ENCODE measurements at places on chromosomes 4 and X.

GRCh38 chrX:145817331-145818185 is at the start of gene SLITRK2:
Gene SLITRK2 (plus strand): TSS chrX:145817829. CDS start chrX:145822426, 4,597 bp downstream.
- DNase-seq, result peak; percentile 59

DNA sequence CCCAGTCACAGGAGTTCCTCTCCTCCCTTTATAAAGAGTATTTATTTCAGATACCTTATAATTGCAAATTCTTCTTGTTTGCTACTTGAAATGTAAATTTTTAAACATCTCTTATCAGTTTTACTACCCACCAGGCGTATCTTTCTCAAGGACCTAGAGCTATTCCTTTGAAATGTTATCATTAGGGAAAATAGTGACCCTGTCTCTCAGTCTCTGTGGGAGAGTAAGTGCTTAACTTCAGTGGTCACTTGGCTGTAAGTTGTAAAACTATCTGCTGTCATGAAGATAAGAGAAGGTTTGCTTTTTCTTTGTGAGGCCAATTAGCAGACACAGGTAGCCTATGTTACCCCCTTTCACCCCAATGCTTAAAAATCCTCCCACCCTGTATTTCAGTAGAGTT is 241.6 kb downstream of the TACR3 start:
- DNase-seq, result no peak

DNA sequence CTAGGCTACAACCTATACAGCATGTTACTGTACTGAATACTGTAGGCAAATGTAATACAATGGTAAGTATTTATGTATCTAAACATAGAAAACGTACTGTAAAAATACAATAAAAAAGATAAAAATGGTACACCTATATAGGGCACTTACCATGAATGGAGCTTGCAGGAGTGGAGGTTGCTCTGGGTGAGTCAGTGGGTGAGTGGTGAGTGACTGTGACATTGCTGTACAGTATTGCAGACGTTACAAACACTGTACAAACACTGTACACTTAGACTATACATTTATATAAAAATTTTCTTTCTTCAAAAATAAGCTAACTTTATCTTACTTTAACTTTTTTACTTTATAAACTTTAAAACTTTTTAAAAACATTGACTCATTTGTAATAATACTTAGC is 190.3 kb upstream of the NR3C2 start:
- no peak for DNase-seq

- no peak for DNase-seq
Measured at GRCh38 chrX:117196481-117196880, 733.7 kb upstream of the CT83 start.

DNA sequence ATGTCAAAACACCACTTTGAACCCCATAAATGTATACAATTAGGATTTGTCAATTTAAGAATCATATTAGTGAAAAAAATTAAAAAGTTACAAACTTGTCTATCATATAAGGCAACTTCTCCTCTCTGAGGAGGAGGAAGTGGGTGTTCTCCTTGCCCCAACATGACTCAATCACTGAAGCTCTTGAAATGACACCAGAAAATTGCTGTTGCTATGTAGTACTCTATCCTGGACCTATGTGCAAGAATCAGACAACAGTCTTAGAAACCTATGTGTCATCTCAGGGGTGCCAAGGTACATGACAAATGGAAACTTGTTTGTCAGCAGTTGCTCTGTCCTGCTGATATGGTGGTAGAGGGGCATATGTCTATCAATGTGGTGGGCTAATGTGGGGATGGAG is 47.7 kb downstream of the HMGB3 start:
- DNase-seq, result no peak

DNA sequence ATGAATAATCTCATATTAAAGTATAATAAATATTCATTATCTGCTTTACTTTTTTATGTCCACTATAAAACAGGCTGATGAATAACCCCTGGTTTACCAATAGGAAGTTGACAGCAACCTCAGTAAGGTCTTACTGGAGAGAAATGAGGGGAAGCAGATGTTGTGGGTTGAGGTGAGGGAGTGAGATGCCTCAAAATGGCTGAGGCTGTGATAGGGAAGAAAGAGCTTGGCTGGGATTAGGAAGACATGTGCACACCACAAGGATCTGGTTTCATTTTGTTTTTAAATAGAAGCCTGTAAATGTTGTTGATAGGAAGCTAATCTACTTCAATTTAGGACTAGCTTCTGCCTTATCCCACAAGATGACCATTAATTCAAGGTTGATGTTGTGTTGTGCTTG is 14.4 kb upstream of the CYBB start:
- no peak for DNase-seq

- DNase-seq, result peak; percentile 59
Measured at GRCh38 chrX:7170898-7171297, 22.9 kb upstream of the PUDP start.

DNA sequence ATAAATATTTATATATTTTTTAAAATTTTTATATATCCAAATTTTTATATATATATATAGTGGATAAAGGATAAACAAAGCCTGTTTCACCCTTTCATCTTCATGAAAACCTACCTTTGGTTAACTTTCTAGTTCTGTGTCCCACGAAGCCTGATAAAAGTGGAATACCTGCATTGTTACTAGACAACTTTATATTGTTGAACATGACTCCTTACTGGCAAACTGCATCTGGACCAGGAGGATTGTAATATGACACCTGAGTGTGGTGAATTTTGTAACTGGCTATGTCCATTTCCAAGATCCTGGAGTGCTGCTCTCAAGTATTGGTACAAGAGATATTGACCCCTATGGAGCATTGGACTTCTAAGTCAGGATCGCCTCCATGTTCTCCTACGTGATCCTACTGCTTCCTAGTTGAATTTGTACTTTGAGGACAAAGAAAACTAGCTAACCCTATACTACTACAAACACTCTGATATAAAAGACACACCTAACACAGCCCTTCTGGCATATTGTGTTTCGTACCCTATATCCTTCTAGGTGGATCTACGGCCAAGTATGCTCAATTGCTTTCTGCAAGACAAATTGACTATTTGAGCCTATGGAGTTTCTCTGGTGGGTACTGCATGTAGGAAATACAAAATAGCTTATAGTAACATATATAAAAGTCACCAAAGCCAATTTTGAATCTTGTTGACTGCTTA is 61.3 kb upstream of the PRRG1 start:
- no peak for DNase-seq

DNA sequence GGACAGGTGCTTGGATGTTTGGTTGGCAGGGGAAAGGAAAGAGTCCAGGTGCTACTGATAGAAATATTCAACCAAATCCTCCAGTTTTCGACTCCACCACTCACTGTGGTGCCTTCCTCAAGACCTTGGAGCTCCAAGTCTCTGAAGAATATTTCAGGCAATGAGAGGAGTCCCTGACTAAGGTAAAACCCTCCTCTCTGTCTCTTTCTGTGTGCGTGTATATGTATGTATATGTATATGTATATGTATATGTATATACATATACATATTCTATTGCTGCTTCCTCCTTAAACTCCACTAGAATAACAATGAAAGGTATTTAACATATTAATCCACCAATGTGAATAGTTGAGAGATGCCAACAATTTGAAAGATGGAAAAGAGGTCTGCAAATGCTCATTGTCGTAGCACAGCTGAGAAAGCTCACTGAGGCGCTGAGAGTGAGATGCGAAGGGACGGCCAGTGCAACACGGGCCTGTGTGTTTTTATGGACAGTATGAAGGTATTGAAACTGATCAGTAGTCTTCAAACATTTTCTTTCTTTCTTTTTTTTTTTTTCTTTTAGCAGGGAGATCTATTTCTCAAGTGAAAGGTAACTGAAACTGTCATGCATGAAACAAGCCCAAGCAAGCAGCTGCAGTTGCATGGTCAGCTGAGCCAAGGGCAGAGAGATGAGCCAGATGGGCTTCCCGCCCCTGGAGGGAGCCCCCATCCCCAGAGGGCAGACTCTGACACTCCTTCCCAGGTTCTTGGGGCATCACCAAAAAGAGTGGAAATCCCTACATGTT is 41.1 kb upstream of the HS3ST1 start:
- DNase-seq, result no peak

- DNase-seq, result no peak
Measured at GRCh38 chrX:27575565-27575964, 14.6 kb upstream of the DCAF8L2 start.

DNA sequence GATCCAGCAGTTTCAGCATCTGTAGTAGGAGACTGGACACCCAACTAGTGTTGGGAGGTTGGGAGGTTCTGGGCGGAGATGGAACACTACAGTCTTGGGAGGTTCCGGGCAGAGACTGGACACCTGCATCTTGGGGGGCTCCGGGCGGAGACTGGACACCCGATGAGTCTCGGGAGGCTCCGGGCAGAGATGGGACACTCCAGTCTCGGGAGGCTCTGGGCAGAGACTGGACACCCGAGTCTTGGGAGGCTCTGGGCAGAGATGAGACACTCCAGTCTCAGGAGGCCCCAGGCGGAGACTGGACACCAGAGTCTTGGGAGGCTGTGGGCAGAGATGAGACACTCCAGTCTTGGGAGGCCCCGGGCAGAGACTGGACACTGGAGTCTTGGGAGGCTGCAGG is 29.5 kb upstream of the LANCL3 start:
- DNase-seq, result no peak

DNA sequence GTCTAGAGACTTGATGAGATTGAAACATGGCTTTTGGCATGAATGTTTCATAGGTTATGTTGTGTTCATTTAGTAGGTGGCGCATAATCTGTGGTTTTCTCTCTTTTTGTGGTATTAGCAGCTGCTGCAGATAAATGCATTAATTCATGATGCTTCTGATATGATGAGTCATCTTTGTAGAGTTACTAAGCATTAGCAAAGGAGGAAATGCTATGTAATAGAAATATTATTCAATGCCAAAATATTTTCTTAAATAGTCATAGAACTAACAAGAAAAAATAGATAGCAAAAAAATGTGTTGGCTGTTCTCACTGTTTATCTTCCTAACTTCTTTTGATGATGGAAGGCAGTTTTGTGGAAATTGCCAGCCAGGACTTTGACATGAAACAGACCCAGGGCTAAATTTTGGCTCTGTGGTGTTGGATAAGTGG is 3.6 kb downstream of the ZXDB start:
- no peak for DNase-seq

DNA sequence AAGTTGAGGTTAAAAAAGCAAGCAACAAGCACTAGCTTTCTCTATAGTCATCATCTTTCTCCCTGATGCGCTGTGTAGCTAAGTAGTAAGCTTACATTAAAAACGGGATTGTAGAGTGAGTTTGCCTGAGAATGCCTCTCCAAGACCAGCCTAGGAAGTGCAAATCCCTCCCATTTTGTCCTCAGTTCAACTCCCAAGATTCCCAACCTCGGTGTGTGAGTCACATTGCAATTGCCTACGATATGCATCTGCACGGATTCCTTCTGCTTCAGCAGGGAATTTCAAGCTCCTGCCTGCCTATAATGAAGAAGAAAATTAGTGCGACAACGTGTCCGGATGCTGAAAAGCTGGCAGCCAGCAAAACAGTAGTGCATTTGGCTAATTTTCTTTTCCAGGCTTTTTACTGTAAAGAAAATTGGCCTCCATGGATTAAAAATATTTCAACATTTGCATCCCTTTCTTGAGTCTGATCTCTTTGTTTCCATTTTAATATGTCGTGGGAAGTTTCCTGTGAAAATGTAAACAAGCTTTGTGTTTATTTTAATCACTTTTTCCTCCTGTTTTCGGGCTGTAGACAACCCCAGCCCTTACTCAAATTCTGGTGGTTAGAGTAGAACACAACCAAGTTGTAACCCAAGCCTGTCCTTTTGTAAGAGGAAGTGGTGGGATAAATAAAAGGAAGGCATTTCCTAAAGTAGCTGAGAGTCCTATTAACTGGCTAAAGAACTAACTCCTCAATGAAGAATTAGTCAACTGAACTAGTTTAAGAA is 58.4 kb upstream of the TET2 start:
- peak; percentile 88 for DNase-seq

DNA sequence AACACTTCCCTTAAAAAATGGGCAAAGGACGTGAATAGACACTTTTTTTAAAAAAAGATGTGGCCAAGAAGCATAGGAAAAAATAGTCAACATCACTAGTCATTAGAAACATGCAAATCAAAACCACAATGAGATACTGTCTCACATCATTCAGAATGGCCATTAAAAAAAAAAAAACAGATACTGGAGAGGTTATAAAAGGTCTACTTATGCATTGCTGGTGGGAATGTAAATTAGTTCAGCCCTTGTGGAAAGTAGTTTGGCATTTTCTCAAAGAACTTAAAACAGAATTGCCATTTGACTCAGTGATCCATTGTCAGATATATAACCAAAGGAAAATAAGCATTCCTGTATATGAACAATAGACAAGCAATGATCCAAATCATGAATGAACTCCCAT is 352.8 kb upstream of the EPHA5 start:
- no peak for DNase-seq

DNA sequence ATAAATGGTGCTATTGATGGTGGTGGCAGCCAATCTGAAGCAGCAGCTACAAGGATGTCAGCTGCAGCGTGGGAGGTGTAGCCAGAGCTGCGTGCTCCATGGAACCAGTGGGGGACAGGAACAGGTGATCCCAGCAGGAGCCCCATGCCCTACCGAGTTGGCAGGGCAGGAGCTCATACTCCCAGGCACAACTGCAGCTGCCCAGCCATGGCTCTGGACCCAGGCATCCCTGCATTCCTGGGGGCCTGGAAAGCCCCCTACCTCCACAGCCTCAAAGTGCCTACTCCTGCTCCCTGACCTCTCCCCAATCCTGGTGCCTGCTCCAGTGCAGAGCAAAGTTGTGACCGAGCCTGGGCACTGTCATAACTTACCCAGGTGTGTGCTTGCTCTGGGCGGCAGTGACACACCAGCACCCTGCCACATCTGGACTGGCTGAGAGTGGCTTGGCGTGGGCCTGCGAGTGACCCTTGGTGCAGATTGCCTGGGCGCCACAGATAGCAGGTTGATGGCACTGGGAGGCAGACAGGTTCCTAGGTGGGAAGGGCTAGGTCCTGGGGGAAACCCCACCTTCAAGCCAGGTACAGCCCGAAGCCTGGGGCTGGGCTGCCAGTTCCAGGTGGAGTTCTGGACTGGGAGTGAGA is 101.1 kb downstream of the DCAF12L2 start:
- peak; percentile 50 for DNase-seq

DNA sequence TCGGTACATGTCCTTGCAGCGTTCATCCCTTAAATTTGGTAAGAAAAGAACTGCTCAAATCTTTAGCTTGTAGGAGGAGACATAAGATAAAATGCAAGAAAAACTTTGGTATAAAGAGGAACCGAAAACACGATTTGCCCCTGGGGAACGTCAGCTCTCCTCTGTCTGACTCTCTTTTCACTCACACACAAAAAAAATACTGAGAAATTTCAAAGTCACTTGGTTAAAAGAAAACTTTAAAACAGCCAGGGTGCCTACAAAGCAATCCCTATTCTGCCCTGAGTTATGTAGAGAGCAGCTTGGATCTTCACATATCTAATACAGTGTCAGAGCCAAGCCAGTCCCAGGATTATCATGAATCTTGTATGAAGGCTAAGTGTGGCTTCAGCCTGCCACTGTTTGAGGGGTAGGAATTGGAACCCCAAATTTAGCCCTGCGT is 248.5 kb upstream of the CXXC4 start:
- no peak for DNase-seq

GRCh38 chrX:11750046-11750445 is 8.0 kb upstream of the MSL3 start:
- no peak for DNase-seq

- DNase-seq, result peak; percentile 60
Measured at GRCh38 chr4:181225616-181226261, 1017.5 kb upstream of the TENM3 start.

Data from islet precursor cell (in vitro differentiated cells).